GM12891 (cell line): ENCODE measurements at places on chromosomes 5 and 9.

DNA sequence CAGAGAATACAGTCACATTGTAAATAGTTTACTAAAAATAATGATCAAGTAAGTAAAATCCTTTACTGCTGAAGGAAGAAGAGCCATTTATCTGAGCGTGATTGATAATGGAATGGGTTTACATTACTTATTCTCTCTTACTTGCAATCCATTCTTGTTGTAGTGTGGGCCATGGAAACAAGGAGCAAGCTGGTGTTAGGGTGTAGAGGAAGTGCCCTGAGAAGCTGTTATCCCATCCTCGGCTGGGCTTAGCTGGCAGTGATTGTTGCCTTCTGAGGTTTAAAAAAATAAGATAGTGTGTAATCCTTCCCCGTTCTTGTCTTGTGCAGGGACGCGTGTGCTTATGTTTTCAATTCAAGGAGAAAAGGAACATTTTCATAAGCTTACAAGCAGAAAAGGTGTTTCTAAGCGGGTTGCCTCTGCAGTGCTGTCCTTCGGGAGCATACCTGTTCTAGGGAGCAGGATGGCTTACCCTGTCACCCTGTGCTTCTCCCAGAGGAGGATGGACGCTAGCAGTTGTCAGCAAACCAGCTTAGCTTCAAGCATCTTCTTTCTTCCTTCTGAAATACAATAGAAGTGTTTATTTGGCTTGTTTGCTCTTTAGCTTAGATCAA is 188.3 kb downstream of the ARHGEF28 start:
- DNase-seq = no peak

DNA sequence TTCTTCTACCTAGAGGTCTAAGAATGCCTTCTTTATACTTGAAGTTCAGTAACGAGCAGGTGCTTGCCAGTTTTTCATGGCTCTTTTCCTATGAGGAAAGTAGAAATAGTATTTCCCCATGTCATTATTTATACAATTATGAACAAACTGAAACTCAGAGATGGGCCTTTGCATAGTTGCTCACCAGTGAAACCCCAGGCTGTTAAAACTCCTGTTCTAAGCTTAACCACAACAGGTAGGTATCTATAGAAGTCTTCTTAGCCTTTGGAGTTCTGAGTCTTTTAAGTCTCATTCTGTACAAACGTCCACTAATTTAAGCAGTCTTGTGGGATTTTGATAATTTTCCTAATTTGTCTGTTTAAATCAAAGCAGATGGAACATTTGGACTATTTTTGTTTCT is 90.1 kb downstream of the STARD4 start:
- DNase-seq = peak; percentile 6

DNA sequence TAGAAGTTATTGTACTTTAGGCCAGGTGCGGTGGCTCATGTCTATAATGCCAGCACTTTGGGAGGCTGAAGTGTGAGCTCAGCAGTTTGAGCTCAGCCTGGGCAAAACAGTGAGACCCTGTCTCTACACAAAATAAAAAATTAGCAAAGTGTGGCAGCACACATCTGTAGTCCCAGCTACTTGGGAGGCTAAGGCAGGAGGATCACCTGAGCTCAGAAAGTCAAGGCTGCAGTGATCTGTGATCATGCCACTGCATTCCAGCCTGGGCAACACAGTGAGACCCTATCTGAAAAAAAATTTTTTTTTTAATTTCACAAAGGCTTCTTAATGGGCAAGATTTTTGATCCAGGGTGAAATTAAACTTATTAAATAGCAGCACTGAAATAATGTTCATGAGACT is 92.8 kb downstream of the CDC42SE2 start:
- DNase-seq = no peak

DNA sequence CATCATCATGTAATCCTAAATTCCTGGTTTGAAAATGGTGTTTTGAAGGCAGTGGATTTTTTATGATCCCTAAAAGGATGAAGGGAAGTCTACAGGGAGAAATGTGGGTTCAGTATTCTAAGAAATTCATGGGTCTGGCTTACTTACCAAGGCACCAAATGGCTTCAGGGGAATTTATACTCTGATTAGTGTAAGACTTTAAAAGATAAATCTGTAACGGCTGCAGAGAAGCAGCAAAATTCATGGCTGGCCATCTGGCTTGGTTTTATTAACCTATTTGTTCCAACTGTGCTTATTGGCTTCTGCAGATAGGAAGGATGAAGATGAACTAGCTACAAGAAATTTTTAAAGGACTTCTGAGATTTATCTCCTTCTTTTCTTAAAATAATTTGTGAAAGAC is 222.8 kb downstream of the TENT4A start:
- no peak for DNase-seq

GRCh38 chr9:133225171-133226011 is 16.3 kb upstream of the OBP2B start:
- DNase-seq = no peak
